Activated naive CD4-positive, alpha-beta T cell treated with anti-CD3 and anti-CD28 coated beads, Interleukin-2, amount 50 U/mL, for 72 hours (primary cell): ENCODE measurements at places on chromosomes 1 and 21. TPM values are rescaled to one million over a fixed set of nuclear protein-coding genes. Genes with fewer than 3 reads are reported as not detected.

OR2L13 gene
- not detected for total RNA-seq

GRCh38 chr21:43933199-43933598, 68.2 kb downstream of the AGPAT3 start:
- DNase-seq = no peak

GRCh38 chr1:34278211-34278610, 101.5 kb downstream of the C1orf94 start:
- DNase-seq = no peak

NTRK1 gene
- 7.2 TPM for total RNA-seq

ECM1 gene
- 1.6 TPM for total RNA-seq

- no peak for DNase-seq
Measured at GRCh38 chr1:19312782-19313635, 883 bp downstream of the SLC66A1 start.

SLC37A1 gene
- 20.6 TPM for total RNA-seq

DNA sequence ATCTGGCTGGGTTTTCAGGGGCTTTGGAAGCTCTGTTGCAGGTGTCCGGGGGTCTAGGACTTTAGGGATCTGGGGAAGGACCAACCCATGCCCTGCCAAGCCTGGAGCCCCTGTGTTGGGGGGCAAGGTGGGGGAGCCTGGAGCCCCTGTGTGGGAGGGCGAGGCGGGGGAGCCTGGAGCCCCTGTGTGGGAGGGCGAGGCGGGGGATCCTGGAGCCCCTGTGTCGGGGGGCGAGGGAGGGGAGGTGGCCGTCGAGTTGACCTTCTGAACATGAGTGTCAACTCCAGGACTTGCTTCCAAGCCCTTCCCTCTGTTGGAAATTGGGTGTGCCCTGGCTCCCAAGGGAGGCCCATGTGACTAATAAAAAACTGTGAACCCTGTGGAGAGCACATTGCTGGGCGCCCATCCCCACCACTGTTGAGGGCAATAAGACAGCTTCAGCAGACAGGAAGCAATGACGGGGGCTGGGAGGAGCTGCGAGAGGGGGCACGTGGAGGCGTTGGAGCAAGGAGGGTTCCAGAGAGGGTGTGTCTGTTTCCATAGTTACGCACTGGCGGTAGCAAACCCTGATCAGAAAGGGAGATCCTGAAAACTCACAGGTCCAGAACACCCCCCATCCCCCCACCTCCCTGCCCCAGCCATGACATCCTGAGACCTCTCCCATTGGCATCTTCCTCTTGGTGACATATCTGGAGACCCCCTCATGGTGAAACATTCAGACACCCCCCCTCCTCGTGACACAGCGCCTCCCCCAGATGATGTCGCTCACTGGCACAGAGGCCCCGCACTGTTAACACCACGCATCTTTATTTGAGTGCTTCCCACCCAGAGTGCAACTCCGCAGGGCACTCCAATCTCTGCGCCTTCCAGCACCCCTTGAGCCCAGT, 8.4 kb downstream of the MYBPH start:
- DNase-seq = no peak

DNA sequence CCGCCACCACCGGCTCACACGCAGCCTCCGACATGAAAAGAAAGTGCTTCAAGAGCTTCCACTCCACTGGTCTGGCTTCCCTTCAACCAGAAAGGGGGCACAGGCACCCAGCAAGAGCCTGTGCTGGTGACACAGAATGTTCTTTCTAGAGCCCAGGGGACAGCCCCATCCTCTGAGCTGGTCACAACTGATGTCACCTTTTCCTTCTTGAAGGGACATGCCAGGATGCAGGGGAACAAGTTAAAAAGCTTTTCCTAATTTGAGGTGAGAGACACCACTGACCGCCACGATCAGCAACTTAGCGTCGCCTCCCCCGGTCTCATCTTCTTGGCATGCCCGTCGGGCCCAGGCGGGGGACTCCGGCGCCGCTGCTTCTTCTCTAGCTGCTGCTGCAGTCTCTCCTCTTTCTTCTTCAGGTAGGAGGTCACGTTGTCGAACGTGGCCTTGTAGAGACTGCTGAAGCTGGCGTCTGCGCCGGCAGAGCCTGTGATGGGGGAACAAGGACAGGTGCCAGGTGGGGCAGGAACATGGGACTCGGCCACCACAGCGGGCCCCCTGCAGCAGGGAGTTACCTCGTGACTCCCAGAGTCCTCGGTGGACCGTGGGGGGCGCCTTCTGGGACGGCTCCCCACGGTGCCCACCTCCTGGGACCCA, 29.5 kb downstream of the WDR4 start:
- DNase-seq = no peak

GRCh38 chr1:40476924-40477677, at the start of gene ZFP69:
Gene ZFP69 (plus strand): TSS chr1:40477290. CDS start chr1:40479362, 2,072 bp downstream.
- peak; percentile 63 for DNase-seq

GRCh38 chr21:18608226-18608625, 204.6 kb upstream of the TMPRSS15 start:
- DNase-seq = no peak

ATF6 gene
- 24.9 TPM for total RNA-seq

DNA sequence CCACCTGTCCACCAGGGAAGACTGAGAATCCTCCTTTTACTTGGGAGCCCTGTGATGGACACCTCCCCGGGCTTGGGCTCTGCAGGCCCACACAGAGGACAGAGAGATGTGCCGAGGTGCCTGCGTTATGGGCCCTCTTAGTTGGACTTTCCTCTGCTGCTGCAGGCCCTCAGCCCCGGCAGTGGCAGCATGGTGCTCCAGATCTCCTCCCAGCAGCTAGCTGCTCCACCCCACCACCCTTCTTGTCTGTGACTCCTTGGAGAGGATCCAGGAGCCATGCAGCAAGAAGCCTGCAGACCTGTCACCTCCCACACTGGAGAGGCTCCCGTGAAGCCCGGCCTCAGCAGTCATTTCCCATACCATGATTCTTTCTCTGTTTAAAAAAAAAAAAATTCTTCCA, 27.4 kb downstream of the PHGDH start:
- no peak for DNase-seq

TSEN15 gene
- 12.0 TPM for total RNA-seq

GRCh38 chr1:119948342-119949214, 52.3 kb upstream of the ADAM30 start:
- DNase-seq = peak; percentile 67

GRCh38 chr21:44375281-44375651, 21.8 kb downstream of the TRPM2 start:
- peak; percentile 52 for DNase-seq

GRCh38 chr21:35358008-35358407, 308.9 kb upstream of the RUNX1 start:
- DNase-seq = no peak
